ENCODE measurements at places on chromosomes 16 and 17.

GRCh38 chr16:84741340-84741830, 41.6 kb downstream of the USP10 start:
- DNase-seq, result no peak

DNA sequence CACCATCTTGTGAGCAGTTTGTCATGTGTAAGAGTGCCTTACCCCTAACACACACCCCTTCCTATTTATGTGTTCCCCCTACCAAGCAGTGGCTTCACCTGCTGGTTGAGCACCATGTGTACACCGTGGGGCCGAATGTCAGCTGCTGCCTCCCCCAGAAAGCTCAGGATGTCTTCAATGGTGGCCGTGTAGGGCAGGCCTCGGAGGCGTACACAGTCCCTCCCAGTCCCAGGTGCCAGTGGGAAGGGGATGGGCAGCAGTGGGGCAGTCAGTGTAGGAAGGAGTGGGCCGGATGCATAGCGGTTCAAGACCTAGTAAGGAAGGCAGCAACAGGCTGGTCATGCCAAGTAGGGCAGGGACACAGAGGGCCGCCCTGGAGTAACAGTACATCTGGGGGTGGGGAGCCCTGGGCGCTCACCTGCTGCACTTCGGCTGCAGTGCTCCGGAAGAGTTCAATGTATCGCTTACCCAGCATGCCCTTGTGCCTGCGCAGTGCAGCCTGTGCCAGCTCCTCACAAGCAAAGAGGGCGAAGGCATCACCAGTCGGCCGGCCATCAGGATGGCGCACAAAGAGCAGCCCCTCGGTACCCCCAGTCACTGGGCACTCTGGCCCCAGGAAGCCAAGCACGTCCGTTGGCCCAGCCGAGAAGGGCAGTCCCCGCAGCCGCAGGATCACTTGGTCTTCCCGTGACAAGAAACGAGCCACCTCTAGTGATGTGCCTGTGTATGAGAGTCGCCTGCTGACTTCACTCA, 4.4 kb downstream of the ESRP2 start:
- DNase-seq, result no peak

GRCh38 chr17:57293077-57293476, 36.8 kb downstream of the MSI2 start:
- no peak for DNase-seq

DNA sequence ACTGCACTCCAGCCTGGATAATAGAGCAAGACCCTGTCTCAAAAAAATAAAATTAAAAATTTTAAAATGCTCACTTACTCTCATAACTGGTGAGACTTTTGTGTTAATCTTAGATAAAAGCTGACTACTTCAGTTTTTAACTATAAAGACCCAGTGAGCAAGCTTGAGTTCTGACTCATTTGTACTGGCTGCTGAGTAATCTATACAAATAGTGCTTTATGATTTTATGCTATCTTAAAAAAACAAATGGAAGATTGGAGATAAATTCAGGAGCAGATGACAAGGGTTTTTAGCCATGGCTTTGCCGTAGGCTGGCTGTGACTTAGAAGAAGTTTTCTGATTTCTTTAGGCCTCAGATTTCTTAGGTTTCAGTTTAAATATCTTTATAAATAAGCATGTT, 30.5 kb downstream of the SNTB2 start:
- no peak for DNase-seq

DNA sequence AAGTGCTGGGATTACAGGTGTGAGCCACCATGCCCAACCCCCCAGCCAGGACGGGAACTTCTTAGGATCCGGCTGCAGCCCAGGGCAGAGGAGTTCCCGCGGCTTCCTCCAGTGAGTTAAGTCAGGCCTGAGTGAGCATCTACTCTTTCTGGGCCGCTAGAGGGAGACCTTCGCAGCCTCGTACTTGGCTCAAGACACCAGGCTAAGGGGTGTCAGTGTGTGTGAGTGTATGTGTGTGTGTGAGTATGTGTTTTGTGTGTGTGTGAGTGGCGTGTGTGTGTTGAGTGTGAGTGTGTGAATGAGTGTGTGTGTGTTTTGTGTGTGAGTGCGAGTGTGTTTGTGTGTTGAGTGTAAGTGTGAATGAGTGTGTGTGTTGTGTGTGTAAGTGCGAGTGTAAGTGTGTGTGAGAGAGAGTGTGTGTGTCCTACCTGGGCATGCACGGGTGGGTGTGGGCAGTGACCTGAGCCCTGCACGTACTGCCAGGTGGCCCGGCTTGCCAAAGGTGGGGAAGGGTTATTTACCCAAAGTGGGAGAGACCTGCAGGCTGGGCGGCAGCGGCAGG, 58.5 kb downstream of the TMEM235 start:
- DNase-seq, result peak; percentile 61

- no peak for DNase-seq
Measured at GRCh38 chr16:82108774-82109173, 61.2 kb downstream of the MPHOSPH6 start.

DNA sequence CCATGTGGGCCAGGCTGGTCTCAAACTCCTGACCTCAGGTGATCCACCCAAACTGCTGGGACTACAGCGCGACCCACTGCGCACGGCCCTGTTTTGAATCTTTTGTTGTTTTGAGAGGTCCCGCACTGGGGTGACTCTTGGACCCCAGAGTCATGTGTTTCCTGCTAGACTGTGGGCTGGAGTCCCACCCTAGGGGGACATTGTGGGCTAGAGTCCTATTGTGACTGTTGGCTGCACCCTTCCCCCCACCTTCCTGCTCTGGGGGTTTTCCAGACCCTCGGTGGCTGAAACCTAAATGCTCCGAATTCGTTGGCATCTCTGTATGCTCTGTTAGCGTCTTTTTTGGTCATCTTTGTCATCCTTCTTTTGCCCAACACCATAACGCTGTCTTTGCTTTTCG, 16.0 kb downstream of the NUPR1 start:
- DNase-seq, result no peak

- DNase-seq, result no peak
Measured at GRCh38 chr17:67528751-67529436, 151.8 kb downstream of the PITPNC1 start.

GRCh38 chr16:65314627-65315008, 192.8 kb upstream of the CDH11 start:
- no peak for DNase-seq

DNA sequence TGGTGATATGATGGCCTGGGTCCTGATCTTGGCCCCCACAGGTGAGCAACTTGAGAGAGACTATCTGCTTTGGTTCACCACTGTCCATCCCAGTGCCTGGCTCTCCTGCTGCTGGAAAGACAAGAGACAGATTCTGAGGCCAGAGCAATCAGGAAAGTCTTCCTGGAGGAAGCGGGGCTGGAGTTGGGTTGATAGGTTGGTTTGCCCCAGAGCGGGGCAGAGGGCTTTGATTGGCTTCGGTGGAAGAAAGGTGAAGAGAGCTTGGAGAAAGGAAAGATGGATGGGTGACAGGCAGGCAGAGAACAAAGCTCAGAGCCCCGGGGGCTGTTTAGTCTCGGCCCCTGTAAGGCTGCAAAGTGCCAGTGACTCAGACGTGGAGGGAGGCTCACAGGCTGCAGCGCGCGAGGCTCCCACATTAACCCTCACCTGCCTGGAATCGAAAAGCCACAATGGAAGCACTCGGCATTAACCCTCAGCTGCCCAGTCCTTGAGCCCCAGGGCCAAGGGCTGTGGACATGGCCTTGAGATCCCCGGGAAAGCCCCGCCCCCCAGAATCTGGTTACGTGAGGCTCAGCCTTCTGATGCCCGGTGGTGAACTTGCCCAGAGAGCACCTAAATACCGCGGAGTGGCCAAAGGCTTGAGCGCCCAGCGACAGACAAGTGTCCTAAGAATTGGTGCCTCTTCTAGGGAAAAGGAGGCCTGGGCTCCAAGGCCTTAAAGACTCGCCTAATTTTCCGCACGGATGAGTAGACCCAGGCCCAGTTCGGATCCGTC, 996 bp upstream of the CPNE2 start:
- DNase-seq, result no peak

- no peak for DNase-seq
Measured at GRCh38 chr17:17041018-17041521, 1.2 kb upstream of the MPRIP start.

DNA sequence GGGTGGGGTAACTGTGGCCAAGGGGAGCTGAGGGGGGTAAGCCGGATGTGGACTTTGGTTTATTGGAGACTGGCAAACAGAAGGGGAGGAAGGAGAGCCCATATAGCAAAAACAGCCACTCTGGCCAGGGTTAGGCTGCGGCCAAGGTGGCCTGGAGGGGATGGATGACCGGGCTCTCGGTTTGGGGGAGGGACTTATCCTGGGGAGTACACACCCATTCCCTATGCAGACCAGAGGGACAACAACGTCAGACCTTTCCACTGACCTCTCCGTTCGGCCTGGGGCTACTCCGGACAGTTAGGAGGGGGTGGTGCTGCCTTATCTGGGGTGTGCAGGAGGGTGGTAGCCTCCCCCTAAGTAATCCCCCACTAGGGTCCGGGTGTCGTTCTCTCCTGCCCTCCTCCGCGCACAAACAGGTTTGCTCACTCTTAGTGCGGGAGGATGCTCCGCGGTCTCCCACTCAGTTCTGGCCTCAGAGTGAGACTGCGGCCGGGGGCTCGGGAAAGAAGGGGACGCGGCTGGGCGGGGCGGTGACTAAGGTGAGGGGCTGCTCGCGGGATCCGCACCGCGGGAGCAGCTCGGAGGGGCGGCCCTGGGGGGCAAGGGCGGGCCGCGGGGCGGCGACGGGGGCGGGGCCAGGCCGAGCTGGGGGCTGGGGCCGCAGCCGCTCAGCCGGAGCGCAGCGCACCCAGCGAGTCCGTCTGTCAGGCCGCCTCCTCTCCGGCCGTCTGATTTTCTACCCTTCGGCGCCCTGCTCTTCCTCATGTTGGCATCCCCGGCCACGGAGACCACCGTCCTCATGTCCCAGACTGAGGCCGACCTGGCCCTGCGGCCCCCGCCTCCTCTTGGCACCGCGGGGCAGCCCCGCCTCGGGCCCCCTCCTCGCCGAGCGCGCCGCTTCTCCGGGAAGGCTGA, at the start of gene WNK4:
TSS of gene WNK4 (plus strand) at position 675 of the 915 bp plus-strand sequence. CDS start at position 764, 89 bp downstream.
- no peak for DNase-seq

DNA sequence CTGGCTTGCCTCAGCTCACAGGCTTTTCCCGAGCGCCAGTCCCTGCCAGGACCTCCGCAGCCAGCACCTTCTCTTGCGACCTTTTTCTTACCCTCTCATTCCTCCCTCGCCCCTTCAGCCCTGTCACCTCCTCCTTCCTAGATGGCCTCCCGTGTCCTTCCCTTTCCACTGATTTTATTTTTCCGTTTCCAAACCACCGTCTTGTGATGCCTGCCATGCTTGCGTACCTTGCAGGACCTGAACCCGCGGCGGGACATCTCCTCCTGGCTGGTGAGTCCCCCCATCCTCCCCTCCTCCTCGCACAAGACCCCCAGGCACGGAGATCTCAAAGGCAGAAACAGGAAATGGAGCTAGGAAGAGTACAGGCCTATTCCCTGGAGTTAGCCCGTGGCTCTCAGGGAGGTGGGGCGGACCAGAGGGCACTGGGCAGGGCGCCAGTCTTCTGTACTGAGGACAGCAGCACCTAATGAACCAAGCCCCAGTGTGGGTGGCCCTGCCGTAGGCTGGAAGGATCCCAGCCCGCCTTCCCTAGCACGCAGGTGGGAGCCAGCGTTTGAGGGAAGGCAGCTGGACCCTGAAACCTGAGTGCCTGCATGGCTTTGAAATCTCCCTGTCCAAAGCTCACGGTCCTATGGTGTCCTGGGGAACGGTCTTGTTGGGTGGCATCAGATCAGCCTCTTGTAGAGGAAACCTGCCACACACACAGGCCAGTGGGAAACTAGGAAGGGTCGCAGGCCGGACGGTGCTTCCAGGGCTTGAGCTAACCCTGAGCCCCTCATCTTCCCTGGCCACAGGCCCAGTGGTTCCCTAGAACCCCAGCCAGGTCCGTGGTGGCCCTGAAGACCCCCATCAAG, 612 bp downstream of the CISD3 start:
- DNase-seq, result no peak

DNA sequence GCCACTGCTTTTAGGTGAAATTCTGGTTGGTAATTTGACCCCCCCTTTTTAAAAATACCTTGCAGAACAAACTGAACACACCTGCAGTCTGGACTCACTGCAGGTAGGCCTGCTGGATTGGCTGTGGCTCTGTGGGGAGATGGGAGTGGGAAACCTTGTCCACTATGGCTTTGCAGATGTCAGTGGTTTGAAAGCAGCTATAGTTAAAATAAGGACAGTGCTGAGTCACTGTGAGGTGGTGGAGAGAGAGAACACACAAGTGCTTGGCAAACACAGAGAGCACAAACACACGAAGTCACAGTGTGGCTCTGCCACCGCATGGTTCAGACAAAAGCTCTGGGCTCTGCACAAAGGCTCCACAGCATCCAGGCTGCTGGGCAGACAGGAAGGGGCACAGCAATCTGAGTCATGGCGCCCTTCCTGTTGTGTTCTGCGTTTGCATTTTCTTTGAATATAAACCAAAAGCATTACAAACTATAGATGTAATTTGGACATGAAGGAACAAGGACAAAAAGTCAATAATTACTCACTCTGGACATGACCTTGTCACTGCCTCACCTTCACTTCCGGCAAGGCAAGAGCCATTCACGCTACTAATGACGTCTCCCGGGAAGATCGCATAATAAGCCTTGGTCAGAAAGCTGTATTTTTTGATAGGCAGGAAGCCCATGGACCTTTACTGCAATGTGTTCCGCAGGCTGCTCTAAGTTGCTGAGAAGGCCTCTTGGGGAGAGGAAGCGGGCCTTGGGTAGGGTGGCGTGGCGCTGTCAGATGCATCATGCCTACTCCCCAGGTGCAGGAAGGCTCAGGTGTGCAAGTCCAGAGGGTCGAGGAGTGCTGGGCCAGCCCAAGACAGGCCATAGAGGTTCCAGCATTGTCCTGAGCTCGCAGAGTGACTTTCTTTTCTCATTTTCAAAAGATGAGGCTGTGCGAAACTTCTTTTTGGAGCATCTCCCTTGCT, 60.1 kb upstream of the MED9 start:
- DNase-seq, result no peak

- no peak for DNase-seq
Measured at GRCh38 chr16:50121721-50122445, 31.2 kb upstream of the TENT4B start.

- DNase-seq, result no peak
Measured at GRCh38 chr17:69916761-69917160, 158.3 kb upstream of the KCNJ16 start.

- DNase-seq, result no peak
Measured at GRCh38 chr17:78977681-78977943, 2.1 kb downstream of the LGALS3BP start.

DNA sequence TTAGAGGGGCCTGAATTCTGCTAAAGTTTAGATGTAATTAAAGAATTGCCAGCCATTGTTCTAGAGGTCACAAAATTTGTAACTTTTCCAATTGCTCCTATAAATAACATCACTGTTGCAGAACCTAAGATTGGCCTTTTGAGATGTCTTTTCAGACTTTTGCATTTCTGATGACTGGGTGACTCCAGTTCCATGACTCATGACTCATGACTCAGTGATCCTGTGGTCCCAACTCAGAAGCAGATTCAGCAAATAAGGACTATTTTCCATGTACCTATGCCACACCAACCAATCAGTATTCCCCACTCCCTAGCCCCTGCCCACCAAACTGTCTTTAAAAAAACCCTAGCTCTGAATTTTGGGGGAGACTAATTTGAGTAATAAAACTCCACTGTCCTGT, 740.9 kb downstream of the CDH8 start:
- DNase-seq, result no peak

- no peak for DNase-seq
Measured at GRCh38 chr16:66334853-66335574, 31.5 kb upstream of the CDH5 start.
